Body of pancreas (tissue), 4 donors: ENCODE measurements at places on chromosomes 3 and 15.

DNA sequence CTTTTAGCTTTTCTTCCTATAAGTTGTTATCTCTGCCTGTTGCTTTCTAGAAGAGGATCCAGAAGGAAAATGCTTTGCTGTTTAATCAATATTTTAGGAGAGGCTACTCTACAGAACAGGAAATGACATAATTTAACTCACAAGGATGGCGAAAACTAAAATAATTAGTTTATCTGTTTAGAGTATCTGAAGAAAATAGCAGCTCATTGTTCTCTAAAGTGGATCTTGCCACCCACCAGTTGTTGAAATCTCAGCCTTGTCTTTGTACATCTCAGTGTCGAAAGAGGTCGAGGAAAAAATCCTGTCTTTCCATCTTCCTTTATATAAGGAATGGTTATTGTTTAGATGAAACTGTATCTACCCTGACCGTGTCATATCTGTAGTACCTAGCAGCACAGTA lies 126.6 kb downstream of the ZNF609 start:
- no peak for DNase-seq

- DNase-seq: no peak
These were observed 296.1 kb upstream of the TGFBR2 start for GRCh38 chr3:30309961-30310954.

DNA sequence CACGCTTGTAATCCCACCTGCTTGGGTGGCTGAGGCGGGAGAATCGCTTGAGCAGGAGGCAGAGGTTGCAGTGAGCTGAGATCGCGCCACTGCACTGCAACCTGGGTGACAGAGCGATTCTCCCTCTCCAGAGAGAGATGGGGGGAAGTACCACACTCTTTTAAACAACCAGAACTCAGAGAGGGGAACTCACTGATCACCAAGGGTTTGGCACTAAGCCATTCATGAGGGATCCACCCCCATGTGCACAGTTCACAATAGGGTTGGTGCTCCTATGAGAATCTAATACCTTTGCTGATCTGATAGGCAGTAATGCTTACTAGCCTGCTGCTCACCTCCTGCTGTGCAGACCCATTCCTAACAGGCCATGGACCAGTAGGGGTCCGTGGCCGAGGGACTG lies 51.6 kb downstream of the QTRT2 start:
- no peak for DNase-seq

- no peak for DNase-seq
These were observed 282.5 kb upstream of the TRIM42 start for GRCh38 chr3:140395134-140396075.

DNA sequence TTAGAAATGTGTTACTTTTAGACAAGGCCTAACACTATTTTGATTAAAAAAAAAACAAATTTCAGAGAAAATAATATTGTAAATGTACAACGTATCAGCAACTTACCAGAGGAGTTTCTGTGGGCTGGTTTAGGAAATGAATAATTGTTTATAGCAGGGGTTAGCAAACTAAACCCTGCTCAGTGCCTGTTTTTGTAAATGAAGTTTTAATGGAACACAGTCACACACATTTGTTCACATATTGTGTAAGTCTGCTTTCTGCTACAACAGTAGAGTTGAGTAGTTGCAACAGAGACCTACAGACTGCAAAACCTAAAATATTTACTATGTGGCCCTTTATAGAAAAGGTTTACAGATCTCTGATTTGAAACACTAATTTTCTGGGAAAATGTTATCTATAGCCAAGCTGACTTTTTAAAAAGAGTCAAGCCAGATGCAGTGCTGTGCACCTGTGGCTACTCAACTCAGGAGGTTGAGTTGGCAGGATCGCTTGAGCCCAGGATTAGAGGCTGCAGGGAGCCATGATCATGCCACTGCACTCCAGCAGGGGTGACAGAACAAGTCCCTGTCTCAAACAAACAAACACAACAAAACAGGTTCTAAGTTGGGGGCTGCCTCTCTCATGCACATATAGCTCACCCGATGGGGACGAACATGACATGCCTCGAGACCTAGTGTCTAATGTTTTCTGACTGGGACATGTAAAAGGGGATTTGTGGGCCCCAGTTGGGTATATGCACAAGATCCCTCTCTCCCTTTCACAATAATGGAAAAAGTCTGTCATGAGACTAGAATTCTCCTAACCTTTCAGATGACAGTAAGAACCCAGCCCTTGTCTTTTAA lies 182.5 kb downstream of the TNIK start:
- DNase-seq: no peak

DNA sequence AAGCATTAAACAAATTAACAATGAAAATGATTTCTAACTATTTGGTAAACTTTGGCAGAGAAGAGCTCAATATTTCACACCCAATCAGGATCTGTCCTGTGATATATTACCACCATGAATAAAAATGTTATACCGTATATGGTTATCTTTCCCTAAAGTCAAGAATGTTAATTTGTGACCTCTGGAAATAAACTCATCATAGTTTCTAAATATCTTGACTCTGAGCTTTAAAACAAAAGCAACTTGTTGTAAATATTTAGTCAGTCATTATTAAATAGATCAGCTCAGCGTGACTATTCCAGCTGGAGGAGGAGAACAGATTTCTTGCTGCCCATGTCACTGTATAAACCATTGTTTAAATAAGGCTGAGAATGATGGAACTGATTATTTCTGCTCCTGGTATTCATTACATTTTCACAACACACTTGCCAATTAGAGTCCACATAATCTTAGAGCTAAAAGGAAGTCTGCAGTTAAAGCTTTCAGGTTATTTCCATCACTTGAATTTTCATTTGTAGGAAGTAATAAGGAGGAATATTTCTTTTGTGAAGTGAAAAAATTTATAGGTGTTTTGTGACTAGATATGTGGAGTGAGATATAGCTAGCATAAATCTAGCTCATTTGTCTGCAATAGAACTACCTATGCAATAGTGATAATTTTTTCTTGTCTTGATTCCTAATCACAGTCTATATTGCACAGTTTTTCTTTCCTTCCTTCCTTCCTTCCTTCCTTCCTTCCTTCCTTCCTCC lies 106.5 kb upstream of the P2RY1 start:
- DNase-seq: no peak

- no peak for DNase-seq
These were observed 52.6 kb downstream of the CCK start for GRCh38 chr3:42213417-42213816.

DNA sequence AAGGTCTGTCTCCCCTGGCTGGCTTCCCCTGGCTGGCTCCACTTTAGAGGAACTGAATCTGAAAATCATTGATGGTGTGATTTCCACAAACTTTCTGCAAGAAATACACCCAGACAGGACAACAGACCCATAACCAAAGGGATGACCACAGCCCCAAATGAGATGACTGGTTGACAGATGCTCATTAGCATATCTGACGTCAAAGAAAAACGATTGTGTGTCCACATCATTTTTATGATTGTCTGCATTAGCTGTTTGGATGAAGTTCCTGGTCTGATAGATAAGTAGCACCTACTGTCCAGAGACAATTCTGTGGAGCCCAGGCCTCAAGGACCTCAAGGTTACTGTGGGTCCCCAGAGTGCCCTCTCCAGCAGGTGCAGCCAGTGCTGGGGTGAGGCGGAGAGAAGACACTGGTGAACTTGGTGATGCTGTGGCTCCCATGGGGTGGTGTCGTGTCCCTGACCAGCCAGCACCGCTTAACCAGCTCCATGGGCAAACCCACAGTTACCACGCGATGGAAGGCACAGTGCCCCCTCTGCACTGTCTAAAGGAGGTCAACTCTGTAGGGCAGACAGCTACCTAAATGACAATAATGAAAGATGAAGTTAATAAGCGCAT lies 127.4 kb downstream of the NSMCE3 start:
- DNase-seq: no peak

DNA sequence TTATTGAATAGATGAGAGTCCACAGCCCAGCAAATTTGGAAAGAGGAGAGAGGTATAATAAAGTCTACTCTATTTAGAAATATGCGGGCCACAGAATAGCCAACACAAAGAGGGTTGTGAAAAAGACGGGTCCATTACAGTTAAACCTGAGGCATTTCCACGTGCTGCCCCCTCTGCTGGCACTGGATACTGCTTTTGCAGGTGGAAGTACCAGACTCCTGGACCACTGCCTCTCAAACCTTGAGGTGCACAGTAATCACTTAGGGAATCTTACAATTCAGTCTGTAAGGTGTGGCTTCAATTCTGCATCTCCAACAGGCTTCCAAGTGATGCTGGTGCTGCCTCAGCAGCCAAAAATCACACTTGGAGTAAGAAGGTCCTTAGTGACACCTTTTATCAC lies 3.0 kb upstream of the TFDP2 start:
- DNase-seq: no peak

GRCh38 chr3:156513619-156514018 lies 41.3 kb downstream of the SSR3 start:
- no peak for DNase-seq
